ENCODE measurements at places on chromosomes 7 and 10. TPM values are rescaled to one million over a fixed set of nuclear protein-coding genes. Genes with fewer than 3 reads are reported as not detected.

Gene SPAM1
- total RNA-seq = not detected

Gene IL6
- total RNA-seq = not detected

Gene NME8
- not detected for total RNA-seq

DNA sequence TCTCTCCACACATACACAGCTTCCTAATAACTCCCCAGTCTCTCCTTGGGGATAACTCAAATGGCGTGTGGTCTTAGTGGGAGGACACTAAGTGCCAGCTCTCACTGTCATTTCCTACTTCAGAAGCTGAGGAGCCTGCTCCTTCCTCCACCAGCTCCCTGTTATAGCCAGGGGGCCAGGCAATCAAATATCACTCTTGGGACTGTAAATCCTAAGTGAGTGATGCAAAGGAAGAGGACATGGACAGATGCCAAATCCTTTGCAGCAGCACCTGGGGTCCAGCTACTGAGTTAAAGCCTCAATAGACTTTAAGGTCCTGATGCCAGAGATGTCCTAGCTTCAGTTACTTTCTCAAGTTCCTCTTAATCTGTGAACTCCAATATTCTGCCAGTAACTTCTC is 34.1 kb downstream of the SEM1 start:
- no peak overlapping the region for H3K27ac ChIP-seq
- peaks cover 2% of the 10 kb centered on the region for H3K27me3 ChIP-seq
- no peak overlapping the region for H3K4me3 ChIP-seq
- no peaks in the 10 kb centered on the region for H3K36me3 ChIP-seq
- DNase-seq = no peak
- H3K4me1 ChIP-seq = peaks cover 5% of the 10 kb centered on the region

All from endothelial cell (in vitro differentiated cells).